ENCODE measurements at places on chromosomes 7 and 10.

- peak; percentile 89 for DNase-seq
These were observed 14.4 kb downstream of the MYO1G start for GRCh38 chr7:44964384-44964830.

GRCh38 chr10:484925-485661 is 204.4 kb downstream of the DIP2C start:
- DNase-seq = no peak

DNA sequence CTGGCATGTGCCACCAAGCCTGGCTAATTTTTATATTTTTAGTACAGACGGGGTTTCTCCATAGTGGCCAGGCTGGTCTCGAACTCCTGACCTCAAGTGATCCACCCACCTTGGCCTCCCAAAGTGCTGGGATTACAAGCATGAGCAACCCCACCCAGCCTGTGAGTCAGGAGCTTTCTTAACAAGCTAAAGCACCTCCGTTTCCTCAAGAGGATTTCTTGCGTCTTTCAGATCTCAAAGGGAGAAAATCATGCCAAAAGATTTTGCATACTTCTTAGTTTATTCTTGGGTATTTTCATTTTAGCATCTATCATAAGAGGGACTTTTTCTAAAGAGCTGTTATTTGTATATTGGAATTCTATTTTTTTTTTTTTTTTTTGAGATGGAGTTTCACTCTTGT is 47.9 kb upstream of the FOXK1 start:
- no peak for DNase-seq

- no peak for DNase-seq
These were observed 73.2 kb upstream of the PDK4 start for GRCh38 chr7:95669513-95669912.

DNA sequence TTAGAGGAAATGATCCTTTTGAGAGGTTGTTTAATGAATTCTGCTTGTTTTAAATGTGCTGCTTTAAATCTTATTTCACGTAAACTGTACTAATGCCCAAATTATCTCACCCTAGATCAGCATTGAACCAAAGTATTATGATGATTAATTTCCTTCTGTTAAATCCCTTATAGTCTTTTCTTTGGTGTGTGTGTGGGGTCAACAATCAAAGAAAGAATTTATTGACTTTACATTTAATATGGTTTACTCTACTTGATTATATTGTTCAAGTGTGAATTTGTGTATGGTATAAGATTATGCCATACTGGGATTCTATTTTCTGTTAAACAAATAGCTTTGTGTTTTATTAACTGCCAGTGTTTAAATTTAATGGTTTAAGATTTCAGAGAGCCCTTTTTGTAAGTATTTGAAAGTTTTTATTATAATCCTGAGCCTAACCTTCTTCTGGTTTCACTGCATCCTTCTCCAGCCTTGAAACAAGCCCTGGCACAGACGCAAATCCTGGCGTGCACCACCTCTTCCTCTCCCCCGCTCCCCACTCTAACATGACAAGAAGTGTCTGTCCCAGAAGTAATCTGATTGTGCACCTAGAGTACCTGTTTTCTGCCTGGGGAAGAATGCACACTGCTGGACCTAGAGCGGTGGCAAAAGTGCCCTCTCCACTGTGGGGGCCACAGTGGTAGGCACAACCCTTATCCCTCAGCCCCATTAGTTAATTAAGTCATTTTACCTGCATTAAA is 70.6 kb downstream of the KAT6B start:
- DNase-seq = no peak

GRCh38 chr7:139750459-139751095 is 27.2 kb downstream of the HIPK2 start:
- DNase-seq = no peak

- DNase-seq = peak; percentile 17
These were observed 328.2 kb downstream of the TNS3 start for GRCh38 chr7:47253650-47254080.

DNA sequence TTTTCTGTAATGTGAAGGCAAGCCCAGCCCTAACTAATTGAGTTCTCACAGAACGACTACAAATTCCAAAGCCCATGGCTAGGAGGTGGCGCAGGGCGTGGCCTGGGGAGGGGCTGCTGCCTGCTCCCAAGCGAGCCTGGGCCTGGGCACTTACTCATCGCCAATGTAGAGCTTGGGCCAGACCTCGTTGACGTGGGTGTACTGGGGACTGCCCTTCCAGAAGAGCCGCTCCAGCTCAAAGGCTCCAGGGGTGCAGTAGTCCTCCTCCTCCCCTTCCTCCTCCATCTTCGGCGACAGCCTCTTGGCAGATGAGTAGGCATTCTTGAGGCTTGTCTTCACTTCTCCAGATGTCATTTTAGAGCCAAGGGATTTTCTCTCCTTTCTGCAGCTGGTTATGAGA is 53.3 kb upstream of the SAMD8 start:
- DNase-seq = no peak

GRCh38 chr10:76138286-76138685 is 706.9 kb downstream of the LRMDA start:
- DNase-seq = no peak

DNA sequence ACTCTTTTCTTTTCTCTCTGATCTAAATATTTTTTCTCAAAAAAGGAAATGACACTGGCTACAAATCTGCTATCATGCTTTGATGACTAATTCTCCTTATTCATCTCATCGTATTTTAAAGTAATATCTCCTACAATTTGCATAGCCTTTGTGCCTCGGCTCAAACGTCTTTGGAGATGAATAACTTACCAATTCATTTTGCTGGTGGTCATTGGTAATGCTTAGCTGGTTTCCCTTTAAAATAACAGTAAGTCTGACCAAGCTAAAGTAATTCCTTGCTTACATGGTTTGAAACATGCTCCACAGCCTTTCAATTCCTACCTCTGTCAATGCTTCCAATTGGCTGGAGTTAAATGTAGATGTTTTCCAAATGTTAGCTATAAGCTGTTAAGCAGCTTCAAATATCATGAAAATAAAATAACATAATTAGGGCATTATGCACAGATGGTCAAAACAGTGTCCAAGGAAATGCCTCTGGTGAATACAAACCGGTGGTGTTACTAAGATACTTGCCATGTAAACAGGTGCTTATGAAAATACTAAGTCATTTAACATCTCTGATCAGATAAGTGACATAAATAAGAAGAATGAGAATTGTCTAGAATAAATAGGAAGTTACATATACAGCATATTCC is 435.0 kb downstream of the POM121L12 start:
- DNase-seq = no peak

DNA sequence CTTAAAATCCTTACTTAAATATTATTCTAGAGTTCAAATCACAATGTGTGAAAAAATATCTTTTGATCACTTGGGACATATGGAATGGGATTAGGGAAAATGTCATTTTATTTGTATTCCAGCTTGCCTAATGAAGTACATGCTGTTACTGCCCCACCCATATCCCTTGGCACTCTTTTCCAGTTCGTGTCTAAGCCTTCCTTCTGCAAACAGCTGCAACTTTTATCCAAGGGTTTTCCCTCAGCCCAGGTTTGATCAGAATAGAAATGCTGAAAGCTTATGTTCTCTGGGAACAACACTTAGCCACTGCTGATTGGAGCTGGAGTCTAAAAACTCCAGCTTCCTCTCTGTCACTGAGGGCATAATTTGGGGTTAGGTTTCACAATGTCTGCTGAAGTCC is 214.1 kb upstream of the FAM3C start:
- DNase-seq = no peak

DNA sequence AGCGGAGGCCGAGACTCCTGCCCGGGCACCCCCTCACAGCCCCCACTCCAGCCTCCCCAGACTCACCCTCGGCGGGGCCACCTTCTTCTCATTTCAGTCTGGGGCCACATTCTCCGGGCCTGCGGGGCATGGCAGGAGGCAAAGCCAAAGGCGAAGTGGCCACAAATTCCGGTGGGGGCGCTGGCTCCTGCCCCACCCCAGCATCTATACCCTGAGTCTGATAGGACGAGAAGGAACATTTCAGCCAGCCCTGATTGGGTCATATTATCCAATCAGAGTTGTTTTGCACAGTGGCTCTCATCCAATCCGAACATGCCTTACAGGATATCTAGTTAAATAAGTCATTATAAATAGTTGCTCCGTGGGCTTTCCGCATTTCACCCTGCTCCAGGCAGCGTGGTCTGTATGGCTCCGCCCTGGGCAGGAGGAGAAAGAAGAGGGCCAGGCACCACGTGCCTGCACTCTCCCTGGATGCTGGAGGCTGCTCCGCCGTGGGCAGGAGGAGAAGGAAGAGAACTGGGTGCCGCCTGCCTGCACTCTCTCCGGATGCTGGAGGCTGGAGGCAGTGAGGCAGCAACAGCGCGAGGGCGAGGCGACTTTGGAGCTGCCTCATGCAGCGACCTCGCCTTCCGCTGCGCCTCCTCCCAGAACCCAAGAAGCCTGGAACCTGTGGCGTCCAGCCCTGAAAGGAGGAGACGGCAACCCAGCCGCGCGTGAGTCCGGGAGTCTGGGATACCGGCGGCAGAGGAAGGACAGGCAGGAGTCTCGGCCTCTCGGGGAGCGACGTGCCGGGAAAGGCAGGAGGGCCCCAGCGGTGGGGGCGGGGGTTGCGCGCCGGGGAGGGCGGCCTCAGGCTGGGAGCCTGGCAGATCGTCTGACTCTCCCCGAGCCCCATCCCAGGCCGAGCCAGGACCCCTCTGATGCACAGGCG is 162.9 kb downstream of the ZNF33B start:
- no peak for DNase-seq

DNA sequence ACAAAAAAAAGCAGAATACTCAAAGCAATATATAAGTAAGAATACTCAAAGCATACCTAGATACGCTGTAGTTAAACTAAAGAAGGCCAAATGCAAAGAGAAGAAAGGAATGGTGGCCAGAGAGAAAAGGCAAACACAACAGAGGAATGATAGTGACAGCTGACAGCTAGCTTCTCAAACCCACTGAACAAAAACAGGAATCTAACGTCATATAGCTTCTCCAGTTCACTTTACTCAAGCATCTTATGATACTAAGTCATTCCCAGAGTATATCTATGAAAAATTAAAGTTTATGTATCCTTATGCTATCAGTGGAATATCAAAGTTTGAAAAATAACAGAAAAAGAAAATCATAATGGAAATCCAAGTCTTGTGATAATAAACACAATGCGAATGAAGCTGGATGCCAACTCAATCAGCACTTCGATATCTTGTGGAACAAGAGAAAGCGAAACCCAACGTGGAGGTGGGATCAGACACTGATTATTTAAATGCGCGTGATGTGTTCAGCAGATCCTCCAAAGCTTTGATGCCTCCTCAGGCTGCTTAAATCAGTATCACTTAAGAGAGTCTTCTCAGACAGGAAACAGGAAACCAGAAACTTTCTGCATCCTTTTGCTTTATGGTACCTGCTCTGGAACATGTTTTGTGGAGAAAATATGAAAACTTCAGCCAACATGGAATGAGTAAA is 102.8 kb downstream of the PIP4K2A start:
- no peak for DNase-seq

- no peak for DNase-seq
These were observed 30.5 kb downstream of the ACTA2 start for GRCh38 chr10:88922041-88922440.

DNA sequence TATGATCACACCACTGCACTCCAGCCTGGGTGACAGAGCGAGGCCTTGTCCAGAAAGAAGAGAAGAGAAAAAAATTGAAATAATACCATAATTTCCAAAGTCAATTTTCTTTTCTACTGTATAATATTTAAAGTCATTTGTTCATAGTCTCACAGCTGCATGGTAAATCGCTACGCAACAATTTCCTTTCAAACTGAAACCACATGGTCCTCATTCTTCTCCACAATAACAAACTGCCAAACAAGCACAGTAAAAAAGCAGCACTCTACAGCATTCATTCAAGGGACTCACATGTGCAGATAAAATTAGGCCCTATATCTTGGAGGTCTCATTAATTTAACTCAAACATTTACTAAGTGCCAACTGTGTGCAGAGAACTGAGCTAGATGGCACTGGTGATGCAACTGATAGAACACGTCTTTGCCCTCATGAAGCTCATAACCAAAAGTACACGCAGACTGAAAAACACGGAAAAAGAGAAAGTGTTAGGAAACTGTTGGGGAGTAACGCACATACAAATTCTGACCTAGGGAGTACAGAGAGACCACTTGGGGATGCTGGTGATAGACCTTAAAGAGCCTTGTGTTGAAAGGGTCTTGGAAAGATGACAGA is 68.4 kb upstream of the SRRM3 start:
- DNase-seq = no peak

GRCh38 chr10:26689399-26689798 is 8.1 kb upstream of the PDSS1 start:
- no peak for DNase-seq
